ENCODE measurements at places on chromosomes 7 and 10.

DNA sequence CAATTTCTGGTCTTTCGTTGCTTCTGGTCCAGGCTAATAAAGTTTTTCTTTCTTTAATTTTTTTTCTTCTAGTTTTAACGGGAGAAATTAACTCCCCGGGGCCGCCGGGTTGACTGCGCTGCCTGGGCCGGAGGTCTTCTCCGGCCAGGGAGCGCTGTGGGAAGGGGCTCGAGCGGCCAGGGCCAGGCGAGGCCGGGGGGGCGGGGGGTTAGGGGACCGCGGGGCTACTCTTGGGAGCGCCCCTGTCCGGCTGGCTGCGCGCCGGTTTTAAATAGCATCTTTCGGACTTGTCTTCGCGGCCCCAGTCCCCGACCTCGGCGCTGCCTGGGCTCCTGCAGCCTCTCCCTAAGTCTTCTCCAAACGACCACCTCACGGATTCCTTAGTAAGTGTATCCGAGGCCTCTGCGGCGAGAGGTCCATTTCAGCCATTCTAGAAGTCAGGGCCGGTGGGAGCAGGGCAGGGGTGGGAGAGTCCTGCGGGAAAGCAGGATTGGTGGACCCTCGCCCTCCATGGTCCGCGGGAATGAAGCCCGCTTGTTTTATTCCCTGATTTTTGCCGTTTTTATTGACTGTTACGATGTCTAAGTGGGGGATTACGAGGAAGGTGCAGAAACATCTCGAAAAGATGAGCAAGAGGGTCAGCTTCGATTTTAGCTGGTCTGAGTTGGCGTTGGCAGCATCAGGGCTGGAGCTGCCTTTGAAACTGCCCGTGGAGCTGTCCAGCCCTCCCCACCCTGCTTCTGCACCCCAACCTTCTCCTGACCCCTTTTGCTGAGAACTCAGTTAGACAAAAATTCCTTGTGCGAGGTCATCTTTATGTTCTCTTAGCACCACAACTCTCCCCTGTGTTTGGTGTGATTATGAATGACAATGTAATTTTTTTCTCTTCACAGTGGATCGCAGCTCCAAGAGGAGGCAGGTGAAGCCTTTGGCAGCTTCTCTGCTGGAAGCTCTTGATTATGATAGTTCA, 555 bp downstream of the PHF14 start:
- peak; percentile 37 for DNase-seq

DNA sequence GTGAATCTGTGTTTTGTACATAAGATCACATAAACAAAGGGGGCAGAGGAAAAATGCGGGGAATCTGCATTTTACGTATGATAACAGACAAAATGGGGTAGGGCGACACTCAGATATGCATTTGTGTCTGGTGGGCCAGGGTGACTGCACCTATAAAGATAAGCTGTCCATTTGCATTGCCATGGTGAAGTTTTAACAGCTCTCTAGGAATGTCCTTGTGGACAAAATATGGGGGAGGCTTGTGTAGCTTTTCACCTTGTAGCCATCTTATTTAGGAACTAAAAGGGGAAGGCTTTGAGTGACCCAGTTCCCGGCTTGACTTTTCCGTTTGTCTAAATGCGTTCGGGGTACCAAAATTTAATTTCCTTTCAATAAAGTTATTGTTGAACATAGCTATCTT, 92.4 kb upstream of the AGBL3 start:
- no peak for DNase-seq

- peak; percentile 27 for DNase-seq
Measured at GRCh38 chr10:98481404-98481945, 34.7 kb upstream of the HPS1 start.

GRCh38 chr10:74645692-74646091, 180.7 kb upstream of the KAT6B start:
- DNase-seq, result no peak

GRCh38 chr7:4792537-4793126, 17.2 kb downstream of the AP5Z1 start:
- no peak for DNase-seq

- no peak for DNase-seq
Measured at GRCh38 chr7:69517985-69518704, 80.1 kb upstream of the AUTS2 start.

- DNase-seq, result no peak
Measured at GRCh38 chr7:118368958-118369357, 144.5 kb downstream of the ANKRD7 start.

DNA sequence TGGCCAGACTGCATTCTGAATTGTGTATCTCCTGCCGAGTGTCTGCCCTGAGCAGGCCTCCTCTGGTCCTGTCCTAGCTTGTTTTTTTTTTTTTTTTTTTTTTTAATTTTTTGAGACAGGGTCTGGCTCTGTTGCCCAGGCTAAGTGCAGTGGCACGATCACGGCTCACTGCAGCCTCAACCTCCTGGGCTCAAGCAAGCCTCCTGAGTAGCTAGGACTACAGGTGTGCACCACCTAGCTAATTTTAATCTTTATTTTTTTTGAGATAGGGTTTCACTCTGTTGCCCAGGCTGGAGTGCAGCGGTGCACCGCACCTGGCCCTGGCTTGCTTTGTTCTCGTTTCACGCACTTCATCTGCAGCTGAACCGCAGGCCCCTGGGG, 23.5 kb downstream of the COL26A1 start:
- no peak for DNase-seq

DNA sequence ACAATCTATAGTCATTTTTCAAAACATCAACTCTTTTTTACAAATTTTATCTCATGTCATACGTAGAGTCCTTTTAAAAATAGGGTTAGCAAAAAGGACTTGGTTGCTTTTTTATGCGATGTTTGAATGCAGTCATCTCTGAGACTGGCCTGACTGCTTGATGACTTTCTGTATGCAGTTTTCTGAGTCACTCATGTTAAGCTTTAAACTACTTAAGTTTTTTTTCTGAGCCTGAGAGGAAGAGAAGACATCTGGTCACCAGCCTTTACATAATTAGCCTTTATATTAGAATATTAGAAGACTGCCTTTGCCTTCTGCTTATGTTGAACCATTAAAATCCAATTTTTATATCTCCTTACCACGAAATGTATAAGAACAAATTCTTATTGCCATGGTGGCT, 834.4 kb upstream of the MBL2 start:
- DNase-seq, result no peak

- DNase-seq, result no peak
Measured at GRCh38 chr10:116151076-116151475, 121.9 kb downstream of the GFRA1 start.

GRCh38 chr7:73353243-73353642, 25.3 kb downstream of the FKBP6 start:
- DNase-seq, result no peak

GRCh38 chr7:122790591-122790990, 87.9 kb upstream of the RNF148 start:
- no peak for DNase-seq

- no peak for DNase-seq
Measured at GRCh38 chr7:156543699-156544598, 96.6 kb upstream of the RNF32 start.

GRCh38 chr7:92841192-92841591, 4.8 kb upstream of the CDK6 start:
- DNase-seq, result no peak

GRCh38 chr7:27734583-27734982, 5.4 kb upstream of the TAX1BP1 start:
- DNase-seq, result no peak

GRCh38 chr7:22727714-22728035, 675 bp downstream of the IL6 start:
- no peak for DNase-seq

GRCh38 chr10:105769248-105770184, 1128.4 kb downstream of the SORCS3 start:
- DNase-seq, result no peak

DNA sequence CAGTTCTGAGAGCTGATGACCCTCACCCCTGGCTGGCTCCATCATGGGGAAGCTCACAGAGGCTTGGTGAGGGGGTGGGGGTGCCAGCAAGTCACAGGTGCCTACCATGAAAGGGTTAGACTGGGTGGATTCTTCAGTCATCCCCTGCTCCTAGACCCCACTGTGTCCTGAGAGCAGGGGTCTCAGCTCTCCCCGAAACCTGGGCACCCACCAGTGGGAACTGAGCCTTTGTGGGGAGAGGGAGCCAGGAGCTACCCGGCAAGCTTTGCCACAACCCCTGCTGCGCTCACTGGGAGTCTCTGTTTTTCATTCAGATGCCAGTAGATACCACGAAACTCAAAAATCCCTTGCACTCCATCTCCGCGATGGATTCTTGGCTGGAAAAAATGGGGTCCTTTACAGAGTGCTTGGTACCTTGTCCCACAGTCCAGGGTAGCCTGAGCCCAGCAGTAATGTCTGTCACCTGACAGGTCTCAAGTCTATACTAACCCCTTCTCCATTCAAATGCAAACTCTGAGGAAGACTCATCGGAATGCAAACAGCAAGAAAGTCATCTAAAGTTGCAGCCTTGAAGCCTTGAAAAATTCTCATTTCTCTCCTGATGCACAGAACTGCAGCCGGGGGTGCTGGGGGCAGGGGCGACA, 48.9 kb upstream of the ENO4 start:
- no peak for DNase-seq

DNA sequence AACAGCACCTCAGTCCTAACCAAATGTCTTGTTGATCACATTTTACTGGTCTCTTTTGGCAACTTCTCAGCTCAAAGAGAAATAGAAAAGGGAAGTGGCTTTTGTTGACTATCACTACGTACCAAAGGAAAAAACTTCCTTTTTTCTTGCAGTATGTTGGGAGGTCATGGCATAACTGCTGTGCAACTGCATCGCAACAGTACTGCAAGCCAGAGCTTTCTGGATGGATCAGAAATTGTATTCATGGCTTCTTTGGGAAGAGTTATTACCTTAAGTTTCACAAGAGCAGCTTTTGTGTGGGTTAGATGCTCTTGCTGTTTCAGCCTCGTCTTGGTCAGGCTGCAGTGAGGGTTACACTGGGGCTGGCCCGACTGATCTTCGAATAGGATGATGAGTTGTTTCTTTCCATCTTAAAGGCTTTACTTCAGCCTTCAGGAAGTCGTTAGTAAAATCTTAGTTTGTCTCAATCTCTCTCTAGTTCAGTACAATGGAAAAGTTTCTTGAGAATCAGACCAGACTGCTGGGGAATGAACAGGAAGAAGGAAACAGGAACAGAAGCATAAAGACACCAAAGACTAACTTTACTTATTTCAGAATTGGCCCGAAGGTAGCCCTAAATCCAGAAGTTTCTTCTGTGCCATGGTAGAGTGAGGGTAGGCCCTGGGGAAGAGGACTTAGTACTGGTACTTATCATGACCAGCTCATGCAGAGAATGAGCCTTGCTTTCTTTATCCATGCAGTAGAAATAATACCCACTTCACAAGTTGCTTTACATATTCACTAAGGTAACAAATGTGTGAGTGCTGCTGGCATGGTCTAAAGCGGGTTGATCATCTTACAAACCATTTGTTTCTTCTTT, 153.6 kb downstream of the CELF2 start:
- DNase-seq, result no peak

DNA sequence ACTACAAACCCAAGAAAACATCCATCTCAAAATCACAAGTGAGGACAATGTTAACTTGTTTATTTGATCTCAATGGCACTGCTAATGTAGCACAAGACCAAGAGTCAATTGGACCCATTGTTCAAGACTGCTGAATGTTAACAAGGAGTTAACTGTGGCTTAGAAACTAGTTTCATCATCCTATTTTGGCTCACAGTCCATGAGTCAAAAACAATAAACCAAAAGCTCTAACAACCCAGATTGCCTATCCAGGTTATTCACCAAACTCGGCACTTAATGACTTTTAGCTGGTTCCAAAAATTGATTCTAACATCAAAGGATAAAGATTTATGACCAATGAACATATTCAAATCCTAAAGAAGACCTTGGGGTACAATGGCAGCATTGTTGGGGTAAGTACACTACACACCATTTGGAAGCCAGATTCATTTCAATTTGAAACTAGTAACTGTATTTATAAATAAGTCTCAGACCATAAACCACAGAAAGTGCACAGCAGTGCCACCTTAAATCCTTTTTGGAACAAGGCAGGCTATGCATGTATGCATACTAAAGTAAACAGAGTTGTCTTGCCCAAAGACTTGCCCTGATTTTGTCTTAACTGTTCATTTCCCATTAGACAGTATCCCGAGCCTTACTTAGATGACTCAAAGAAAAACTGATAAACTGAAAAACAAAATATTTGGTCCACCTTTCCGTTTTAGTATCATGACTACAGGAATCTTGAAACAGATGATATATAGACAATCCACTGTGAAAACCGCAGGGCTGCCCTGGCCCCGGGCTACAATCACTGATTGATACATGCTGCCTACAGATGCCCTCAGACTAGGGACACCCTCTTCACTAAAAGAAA, 84.5 kb downstream of the SRPK2 start:
- no peak for DNase-seq

DNA sequence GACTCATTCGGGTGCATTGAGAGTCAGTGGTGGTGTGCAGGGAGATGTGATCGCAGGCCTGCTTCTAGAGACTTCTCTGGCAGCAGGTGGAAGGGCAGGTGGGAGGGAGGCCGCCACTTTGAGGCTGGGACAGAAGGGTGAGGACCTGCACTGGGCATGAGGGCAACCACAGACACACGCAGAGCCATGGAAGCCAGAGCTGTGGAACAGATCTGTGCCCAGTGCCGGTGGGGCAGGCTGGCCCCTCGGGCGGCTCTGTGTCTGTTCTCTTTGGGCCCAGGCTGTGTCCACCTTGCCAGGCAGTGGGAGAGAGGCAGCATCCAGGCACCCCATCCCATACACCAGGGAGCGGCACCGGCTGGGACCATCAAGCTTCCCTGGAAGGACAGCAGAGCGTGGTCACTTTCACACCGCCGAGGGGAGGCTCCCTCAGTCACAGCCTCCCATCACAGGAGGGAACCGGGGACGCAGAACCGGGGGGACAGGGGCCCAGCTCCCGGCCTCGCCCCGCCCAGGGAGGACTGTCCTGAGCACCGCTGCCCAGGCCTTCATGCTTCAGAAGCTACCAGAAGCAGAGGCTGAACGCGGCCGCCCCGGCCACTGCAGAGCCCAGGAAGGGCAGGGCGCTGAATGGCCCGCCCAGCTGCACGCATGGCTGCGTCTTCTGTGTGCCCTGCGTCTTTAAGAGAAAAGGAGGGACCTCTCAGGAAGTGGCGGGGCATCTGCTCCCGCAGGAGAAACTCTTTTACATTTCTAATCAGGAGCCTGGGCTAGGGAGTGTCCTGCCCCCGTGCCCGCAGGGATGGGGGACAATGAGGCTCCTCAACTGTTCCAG, 32.1 kb downstream of the EN2 start:
- DNase-seq, result no peak

DNA sequence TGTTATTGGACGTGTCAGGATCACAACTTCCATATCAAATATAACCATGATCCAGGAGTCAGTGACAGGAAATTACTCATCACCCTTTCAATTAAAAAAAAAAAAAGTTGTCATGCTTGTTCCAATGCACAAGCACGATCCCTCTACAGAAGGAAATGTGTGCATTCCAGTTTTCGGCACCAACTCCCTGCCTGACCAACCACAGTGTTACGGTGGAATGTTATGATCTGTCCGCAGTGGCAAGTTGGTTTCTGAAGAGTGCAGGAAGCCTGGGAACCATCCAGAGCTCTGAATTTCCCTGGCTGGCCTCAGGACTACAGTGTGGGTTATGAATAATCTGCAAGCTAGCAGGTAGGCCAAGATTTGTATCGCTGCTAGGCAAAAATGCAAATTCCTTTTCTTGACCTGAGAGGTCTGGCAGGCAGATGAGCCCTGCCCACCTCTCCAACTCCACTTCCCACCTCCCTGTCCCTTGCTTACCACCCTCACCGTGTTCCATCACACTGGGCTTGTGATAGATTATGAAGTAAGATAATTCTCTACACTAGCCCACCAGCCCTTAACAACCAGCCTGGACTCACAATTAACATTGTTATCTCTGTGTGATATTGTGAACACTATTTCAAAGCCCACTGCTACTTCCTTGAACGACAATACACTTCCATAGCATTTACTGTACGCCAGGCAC, 20.4 kb downstream of the FRMPD2 start:
- DNase-seq, result no peak
